Effector memory CD4-positive, alpha-beta T cell (primary cell): ENCODE measurements at places on chromosomes 16 and 17.

DNA sequence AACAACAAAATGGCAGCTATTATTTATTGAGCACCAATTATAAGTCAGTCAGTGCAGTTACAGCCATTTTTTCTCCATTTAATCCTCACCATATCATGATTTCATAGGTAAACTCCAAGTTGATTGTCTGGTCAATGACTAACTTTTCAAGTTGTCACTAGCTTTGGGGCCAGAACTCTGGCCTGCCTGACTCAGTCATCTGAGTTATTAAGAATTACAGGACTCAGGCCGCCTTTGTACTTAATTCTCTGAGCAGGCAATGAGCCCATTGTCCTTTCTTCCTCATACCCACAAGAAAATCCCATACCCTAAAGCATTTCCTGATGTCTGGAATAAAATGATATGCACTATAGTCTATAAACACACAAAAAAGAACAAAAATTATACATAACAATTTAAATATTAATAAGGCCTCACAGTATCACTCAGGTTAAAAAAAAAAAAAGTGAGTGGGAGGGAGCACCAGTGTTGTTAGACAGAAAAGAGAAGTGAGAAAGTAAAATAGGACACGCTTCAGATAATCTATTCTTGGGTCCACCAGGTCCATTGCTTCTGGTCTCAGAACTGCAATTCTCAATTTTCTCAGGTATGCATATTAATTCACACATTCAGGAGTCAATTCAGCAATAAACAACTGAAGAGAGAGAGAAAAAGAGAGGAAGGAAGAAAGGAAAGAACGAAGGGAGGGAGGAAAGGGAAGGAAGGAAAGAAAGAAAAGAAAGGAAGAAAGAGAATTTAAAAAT is 70.2 kb downstream of the SPAG9 start:
- no peak for DNase-seq

DNA sequence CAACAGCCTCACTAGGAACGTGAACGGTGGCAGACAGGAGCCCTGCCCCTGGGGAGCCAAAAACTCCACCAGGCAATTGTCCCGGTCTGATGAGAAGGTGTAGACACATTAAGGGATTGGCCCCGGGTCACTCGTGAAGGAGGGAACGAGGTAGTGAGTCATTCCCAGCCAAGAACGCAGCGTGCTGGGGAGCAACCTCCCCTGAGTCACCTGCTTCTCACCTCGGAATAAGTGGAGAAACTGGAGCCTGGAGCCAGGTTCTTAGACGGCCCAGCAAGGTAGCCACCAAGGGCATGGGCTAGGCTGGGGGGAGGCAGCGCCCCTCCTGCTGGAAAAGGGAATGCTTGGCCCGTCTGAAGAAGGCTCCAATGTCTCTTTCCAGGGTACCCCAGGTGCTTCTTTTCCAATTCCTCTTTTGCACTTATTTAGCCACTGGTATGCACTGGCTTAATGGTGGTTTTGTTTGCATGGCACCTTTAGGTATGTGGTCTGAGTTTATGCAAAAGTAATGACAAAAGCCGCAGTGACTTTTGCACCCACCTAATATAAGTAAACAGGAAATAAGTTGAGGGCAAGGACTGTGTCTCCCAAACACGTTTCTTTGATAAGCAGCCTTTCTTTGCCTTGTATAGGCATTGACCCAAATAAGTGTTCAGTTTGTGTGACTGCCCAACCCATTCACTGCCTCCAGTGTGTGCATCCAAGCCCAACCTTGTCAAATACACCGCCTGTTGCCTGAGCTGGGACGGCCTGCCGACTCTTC is 1.8 kb upstream of the HELZ start:
- peak; percentile 58 for DNase-seq

- no peak for DNase-seq
Measured at GRCh38 chr17:81121841-81122733, 43.2 kb upstream of the PVALEF start.

DNA sequence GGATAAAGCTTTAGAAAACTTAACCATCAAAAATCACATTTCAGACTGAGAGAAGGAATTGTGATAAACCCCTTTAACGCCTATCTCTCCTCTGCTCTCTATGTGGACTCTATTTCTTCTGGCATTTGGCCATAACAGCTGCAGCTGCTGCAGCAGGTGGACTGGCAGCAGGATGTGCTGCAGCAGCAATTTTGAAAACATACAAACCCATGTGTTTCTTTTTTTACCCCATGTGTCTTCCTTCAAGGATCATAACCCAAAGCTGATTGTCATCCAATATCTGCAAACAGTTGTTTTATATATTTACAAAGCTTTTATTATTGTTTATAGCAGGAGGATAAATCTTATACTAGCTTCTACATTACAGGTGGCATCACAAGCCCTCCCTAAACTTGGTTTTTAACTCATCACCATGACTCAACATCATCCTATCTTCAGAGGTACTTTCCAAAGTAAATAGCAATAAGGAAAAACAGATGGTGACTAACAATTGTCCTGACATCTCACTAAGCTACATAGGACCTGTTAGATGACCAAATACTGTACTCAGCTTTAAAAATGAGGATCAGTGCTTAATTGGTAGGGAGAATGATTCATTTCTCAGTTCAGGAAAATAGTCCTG is 14.5 kb upstream of the KRTAP9-2 start:
- no peak for DNase-seq

GRCh38 chr16:13036600-13036999 is 135.2 kb downstream of the SHISA9 start:
- no peak for DNase-seq

DNA sequence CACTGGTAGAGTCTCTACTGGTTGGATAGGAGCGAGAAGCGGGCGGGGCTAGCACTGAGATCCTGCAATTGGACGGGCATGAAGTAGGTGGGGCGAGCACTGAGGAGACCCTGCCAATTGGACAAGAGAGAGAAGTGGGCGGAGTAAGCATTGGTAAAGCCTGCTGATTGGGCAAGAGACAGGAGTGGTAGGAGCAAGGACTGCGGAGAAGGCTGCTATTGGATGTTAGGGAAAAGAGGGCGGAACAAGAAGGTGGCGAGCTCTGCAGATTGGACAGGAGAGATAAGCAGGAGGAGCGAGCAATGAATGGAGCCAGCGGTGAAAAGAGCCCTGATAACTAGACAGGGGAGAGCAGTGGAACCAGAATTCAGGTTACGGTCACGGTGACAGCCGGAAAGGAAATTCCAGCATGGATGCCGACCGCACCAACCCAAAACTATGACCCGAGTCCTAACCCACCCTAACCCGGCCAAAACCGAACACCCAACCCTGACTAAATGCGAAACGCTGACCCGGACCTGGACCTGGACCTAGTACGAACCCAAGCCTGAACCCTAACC is 4.8 kb downstream of the SCGB1C2 start:
- DNase-seq: no peak

DNA sequence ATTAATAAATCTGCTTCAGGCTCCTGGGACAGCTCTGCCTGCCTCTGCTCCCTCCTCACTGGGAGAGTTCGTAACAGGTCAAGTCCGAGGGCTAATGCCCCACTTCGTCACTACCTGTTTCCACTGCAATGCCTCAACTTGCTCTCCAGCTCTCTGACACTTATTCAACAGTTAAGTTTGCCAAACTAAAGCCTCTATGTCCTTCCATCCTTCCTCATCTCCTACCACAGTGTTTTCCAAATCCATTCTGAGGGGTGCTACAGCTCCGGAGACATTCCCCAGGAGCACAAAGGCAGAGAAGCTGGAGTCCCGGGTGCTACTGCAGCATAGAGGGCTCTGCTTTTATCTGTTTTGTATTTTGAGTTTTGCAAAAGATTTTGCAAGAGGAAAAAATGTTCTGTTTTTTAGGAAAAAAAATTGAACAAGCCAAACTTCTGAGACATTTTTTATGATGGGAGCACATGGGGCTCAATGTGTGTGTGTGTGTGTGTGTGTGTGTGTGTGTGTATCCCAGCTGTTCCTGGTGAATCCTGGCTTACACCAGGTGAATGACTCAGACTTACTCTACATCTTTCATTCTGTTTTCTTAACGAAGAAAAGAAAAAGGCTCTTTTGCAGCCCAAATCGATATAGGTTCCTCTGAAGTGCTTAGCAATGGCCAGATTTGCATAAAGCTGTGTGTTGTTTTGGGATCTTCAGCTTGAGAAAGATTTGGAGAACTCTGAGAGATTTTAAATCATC is 46.1 kb upstream of the MYOCD start:
- DNase-seq: no peak

- DNase-seq: no peak
Measured at GRCh38 chr17:47239967-47240651, 13.5 kb upstream of the ITGB3 start.

- DNase-seq: no peak
Measured at GRCh38 chr16:57367116-57367752, 5.1 kb upstream of the CX3CL1 start.

DNA sequence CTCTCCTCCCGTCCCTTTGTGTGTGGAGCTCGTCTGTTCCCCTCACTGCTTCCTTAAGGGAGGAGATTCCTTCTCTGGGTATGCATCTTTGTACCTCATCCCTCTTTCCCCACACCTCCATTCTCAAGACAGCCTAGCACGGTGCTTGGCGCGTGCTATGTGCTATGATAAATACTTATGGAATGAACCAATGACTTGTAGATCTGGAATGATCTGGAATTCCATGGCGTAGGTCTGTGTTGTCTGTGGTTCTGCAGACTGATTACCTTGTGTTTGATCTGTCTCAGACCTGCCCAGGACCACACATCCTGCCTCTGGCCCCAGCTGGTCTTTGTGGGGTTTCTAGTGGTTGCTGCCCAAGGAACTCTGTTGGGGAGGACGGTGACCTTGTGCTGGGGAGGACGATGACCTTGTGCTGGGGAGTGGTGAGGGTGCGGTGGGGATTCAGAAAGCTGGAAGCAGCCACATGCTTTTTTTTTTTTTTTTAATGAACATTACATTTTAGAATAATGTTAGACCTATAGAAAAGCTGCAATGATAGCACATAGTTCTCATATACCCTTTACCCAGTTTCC is 33.5 kb upstream of the ETV4 start:
- no peak for DNase-seq

GRCh38 chr16:2475413-2476344 is 752 bp downstream of the TBC1D24 start:
- DNase-seq: peak; percentile 8

GRCh38 chr17:327971-328370 is 24.6 kb downstream of the RPH3AL start:
- no peak for DNase-seq

GRCh38 chr17:77737442-77738265 is 220.8 kb upstream of the TNRC6C start:
- DNase-seq: no peak

DNA sequence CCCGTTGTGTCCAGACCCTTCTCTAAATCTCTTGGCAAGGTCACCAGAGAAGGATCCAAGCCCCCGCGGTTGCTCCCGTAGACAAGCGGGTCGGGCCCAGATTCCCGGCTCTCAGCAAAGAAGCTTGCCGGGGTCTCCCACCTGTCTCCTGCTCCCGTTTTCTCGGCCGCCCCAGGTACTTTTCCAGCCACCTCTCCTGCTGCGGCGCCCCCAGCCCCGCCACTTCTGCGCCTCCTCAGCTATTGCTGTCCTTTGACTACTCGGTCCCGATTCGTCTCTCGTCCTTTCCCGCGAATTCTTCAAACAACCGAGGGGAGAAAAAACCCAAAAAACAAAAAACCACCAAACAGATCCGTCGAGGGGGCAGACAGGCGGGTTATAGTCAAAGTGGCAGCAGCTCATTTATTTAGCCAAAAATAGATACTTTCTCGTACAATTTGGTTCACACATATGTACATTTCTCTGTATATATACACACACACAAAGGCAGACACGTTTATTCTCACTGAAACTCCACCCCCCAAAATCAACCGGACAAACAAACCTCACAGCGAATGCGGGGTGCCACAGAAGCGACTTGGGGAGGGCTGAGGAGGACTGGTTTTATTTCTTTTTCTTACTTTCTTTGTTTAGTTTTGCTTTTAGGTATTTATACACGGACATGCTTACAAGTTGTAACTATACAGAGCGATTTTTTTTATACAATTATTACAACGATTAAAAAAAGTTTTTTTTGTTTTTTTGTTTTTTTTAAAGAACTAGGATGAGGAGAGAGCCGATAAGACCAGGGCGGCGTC is 3.5 kb downstream of the IRX3 start:
- no peak for DNase-seq

- DNase-seq: no peak
Measured at GRCh38 chr17:2061441-2061958, 6.6 kb downstream of the HIC1 start.

- no peak for DNase-seq
Measured at GRCh38 chr17:33901085-33901484, 354.0 kb upstream of the CCL2 start.

GRCh38 chr17:61285526-61286320 is 113.9 kb upstream of the TBX2 start:
- no peak for DNase-seq
